ENCODE measurements at places on chromosomes 2 and 18.

- H3K36me3 ChIP-seq: peaks cover 1% of the 10 kb centered on the region
- peaks cover 38% of the 10 kb centered on the region for H3K4me1 ChIP-seq
- H3K4me3 ChIP-seq: no peak overlapping the region
- H3K27ac ChIP-seq: no peak overlapping the region
Observed at GRCh38 chr2:23414871-23415270, 29.9 kb downstream of the KLHL29 start.

DNA sequence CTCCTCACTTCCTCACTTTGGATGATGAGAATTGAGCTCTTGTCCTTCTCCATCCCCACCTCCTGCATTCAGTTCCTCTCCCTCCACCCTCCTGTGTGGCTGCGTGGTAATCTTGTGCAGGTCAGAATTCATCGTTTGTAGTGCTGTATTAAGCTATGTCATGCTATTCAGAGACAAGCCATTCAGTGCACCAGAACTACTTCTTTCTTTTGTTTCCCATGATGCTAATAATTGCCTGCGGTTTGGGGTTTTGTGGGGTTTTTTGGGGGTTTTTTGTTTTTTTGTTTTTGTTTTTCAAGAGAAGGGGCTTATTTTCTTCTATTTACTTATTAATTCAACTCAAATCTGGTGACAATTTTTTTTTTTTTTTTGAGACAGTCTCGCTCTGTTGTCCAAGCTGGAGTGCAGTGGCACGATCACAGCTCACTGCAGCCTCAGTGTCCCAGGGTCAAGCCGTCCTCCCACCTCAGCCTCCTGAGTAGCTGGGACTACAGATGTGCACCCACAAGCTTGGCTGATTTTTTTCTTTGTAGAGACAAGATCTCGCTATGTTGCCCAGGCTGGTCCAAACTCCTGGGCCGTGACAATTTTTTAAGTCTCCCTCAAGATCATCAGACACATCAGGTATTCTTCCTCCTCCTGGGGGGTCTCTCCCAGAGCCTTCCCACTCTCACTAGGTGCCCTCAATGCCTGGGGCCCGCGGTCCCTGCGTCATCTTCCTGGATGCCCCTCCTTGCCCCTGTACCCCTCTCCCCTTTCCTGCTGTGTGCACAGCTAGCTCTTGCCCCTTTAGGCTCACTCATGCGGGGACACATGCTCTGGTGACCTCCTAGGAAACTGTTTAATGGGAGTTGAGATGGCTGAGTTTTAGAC lies 37.8 kb downstream of the MAL start:
- H3K27ac ChIP-seq: no peak overlapping the region
- no peaks in the 10 kb centered on the region for H3K36me3 ChIP-seq
- H3K4me3 ChIP-seq: no peak overlapping the region
- H3K4me1 ChIP-seq: no peaks in the 10 kb centered on the region
- DNase-seq: no peak
- H3K27me3 ChIP-seq: no peaks in the 10 kb centered on the region

DNA sequence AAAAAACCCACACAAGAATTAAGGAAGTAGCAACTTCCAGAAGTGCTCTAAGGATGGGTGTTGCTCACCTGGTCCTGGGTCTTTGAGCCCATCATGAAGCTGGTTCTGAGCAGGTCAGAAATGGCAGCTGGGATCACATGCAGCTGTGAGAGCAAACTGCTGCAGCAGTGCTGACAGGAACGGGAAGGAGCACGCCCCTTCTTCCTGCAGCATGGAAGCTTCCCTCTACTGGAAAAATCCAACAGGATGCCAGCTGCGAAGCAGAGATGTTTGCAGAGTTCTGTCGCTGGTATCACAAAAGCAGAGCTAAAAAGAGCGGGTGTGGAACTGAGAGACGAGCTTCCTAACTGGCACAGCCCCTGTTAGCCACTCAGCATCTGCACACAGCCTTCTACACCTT lies 33.7 kb downstream of the EIF4E2 start:
- H3K36me3 ChIP-seq: no peaks in the 10 kb centered on the region
- no peak overlapping the region for H3K27ac ChIP-seq
- no peak overlapping the region for H3K4me3 ChIP-seq

DNA sequence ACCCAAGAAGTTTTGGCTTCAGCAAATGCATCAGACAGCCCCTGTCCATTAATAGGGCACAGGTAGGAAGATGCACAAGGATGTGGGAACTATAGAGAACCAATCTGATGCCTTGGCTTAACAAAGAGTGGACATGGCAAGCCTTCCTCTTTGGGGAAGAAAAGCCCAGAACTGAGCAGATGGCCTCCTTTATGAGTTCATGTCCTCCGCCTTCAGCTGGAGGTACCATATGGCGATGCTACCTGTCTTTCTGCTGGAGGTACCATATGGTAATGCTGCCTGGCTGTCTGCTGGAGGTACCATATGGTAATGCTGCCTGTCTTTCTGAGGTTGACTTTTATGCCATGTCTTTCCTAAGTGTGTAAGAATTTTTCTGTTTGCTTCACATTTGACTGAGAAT lies 6.0 kb downstream of the RETREG2 start:
- H3K27ac ChIP-seq: no peak overlapping the region
- peaks cover 12% of the 10 kb centered on the region for H3K36me3 ChIP-seq
- peaks cover 4% of the 10 kb centered on the region for H3K4me1 ChIP-seq

DNA sequence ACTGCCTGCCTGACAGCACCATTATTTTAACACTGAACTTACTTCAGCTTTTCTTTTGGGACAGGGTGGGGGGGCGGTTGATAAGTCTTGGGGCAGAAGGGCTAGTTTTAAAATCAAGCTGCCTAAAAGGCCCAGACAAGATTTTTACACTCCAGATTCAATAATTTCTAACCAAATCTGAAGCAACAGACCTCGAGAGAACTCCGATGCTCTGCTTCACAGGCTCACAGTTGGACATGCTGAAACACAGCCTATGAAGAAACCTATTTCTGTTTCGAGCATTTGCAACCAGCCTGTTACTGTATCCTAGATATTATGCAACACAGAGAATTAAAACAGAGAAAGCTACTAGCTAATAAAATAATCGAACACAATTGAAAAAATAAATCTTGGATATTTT lies 1.3 kb upstream of the MYT1L start:
- no peaks in the 10 kb centered on the region for H3K36me3 ChIP-seq
- H3K4me1 ChIP-seq: no peaks in the 10 kb centered on the region
- DNase-seq: no peak
- no peaks in the 10 kb centered on the region for H3K27me3 ChIP-seq

DNA sequence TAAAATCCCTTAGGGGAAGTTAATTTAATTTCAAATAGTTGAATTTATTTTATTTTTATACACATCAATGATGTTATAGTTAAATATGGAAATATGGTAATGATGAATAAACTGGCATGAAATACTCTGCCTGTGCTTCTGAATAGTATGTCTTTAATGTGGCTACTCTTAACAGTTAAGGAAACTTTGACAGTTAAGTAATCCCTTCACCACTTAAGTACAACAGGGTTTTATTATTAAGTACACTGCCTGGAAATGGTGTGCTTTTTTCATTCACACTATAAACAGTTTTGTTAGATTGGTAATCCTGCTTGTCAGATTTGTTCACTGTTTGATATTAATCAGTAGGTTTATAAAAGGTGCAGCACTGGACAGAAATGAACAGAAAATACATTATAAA lies 412.0 kb upstream of the ZEB2 start:
- H3K4me1 ChIP-seq: no peaks in the 10 kb centered on the region
- no peaks in the 10 kb centered on the region for H3K36me3 ChIP-seq
- no peak for DNase-seq
- H3K4me3 ChIP-seq: no peak overlapping the region

DNA sequence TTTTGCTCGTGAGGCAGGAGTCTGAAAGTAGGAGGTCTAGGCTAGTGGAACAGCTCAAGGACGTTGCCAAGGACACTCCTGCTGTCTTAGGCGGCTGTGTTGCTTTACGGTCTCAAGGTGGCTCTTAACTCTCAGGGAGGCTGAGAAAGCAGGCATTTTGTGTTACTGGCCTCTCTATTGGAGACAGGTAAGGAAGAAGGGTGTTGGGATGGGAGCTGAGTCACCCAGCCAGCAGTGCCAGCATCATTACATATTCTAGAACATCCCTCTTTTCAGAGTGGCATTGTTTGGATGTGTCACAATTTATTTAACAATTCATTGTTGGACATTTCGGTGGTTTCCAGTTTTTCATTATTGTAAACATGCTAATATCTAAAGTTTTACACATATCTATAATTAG lies 30.8 kb upstream of the TMEM214 start:
- H3K36me3 ChIP-seq: no peaks in the 10 kb centered on the region
- H3K4me1 ChIP-seq: no peaks in the 10 kb centered on the region
- H3K4me3 ChIP-seq: no peak overlapping the region
- DNase-seq: no peak

- H3K27me3 ChIP-seq: no peaks in the 10 kb centered on the region
- no peak overlapping the region for H3K4me3 ChIP-seq
- no peaks in the 10 kb centered on the region for H3K36me3 ChIP-seq
- H3K27ac ChIP-seq: no peak overlapping the region
- no peak for DNase-seq
Observed at GRCh38 chr2:163652751-163653150, 83.1 kb downstream of the FIGN start.

- no peak for DNase-seq
- H3K27ac ChIP-seq: no peak overlapping the region
- H3K36me3 ChIP-seq: no peaks in the 10 kb centered on the region
- no peaks in the 10 kb centered on the region for H3K27me3 ChIP-seq
- H3K4me3 ChIP-seq: no peak overlapping the region
- H3K4me1 ChIP-seq: no peaks in the 10 kb centered on the region
Observed at GRCh38 chr2:16725549-16725948, 59.9 kb upstream of the CYRIA start.

GRCh38 chr2:194345347-194345746 lies 1311.7 kb upstream of the SLC39A10 start:
- H3K27ac ChIP-seq: no peak overlapping the region
- no peaks in the 10 kb centered on the region for H3K36me3 ChIP-seq
- H3K27me3 ChIP-seq: no peaks in the 10 kb centered on the region

DNA sequence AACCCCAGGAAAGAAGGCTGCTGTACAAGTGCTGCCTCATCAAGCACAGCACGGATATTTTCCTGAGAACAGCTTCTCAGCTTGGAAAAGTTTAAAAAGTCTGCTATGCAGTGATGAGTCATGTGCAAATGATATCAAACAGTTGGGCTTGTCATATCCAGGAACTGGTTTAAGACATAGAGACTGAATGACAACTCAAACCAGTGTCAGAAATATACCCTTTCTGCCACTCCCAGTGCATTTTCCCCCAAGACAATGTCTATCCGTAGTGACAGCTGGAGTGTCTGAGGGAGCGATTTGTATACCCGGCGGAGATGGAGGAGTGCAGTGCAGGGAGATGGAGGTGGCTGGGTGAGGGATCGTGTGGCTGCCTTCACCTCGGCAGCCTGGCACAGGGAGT lies 28.2 kb downstream of the SOX11 start:
- H3K27ac ChIP-seq: no peak overlapping the region
- peak; percentile 72 for DNase-seq
- H3K4me1 ChIP-seq: no peaks in the 10 kb centered on the region
- H3K4me3 ChIP-seq: no peak overlapping the region

- H3K4me3 ChIP-seq: no peak overlapping the region
- no peak overlapping the region for H3K27ac ChIP-seq
- H3K27me3 ChIP-seq: no peaks in the 10 kb centered on the region
- no peak for DNase-seq
- no peaks in the 10 kb centered on the region for H3K4me1 ChIP-seq
Observed at GRCh38 chr2:217489145-217489960, 513.4 kb downstream of the TNS1 start.

GRCh38 chr18:13382366-13382953 lies 163.9 kb downstream of the LDLRAD4 start:
- no peaks in the 10 kb centered on the region for H3K27me3 ChIP-seq
- peak overlapping the region; percentile 27 for H3K27ac ChIP-seq
- H3K4me3 ChIP-seq: peak overlapping the region; percentile 6
- no peaks in the 10 kb centered on the region for H3K36me3 ChIP-seq
- H3K4me1 ChIP-seq: no peaks in the 10 kb centered on the region
- DNase-seq: peak; percentile 30

GRCh38 chr2:175964195-175964594 lies 37.9 kb downstream of the LNPK start:
- no peak overlapping the region for H3K4me3 ChIP-seq
- H3K27ac ChIP-seq: no peak overlapping the region
- no peak for DNase-seq
- H3K36me3 ChIP-seq: no peaks in the 10 kb centered on the region

- no peaks in the 10 kb centered on the region for H3K36me3 ChIP-seq
- H3K27ac ChIP-seq: no peak overlapping the region
- peak; percentile 56 for DNase-seq
- peaks cover 2% of the 10 kb centered on the region for H3K27me3 ChIP-seq
- no peaks in the 10 kb centered on the region for H3K4me1 ChIP-seq
Observed at GRCh38 chr2:37894601-37895000, 30.5 kb upstream of the RMDN2 start.

DNA sequence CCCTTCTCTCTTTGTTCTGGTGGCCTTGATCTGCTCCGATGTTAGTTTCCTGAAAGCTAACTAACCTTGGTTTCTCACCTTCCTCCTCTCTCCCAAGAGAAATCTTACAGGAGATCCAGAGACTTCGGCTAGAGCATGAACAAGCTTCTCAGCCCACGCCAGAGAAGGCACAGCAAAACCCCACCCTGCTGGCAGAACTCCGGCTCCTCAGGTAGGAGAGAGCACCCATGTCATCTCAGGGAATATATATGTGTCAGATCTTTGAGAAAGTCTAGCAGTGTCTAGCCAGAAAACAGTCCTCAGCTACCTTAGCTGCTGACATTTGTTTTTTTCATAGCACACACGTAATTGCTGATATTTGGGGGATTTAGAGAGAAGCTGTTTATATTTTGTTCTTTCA lies 148.1 kb downstream of the DTNA start:
- no peaks in the 10 kb centered on the region for H3K27me3 ChIP-seq
- no peak overlapping the region for H3K27ac ChIP-seq
- no peak overlapping the region for H3K4me3 ChIP-seq

DNA sequence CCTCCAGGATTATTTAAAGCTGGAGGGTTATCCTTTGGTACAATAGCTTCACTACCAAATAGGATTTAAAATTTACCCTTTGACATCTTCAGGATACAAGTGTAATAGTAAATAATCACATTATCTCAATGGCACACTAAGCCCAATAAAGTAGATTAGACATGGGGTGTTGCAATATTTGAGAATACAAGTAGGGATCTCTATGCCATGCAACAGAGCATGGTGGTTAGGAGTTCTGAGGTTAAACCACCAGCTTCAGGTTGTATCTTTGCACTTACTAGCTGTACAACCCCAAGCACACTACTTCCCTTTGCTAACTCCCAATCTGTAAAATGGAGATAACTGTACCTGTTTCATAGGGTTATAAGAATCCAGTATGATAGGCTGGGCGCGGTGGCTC lies 6.2 kb downstream of the MBD2 start:
- no peaks in the 10 kb centered on the region for H3K4me1 ChIP-seq
- no peaks in the 10 kb centered on the region for H3K27me3 ChIP-seq
- H3K36me3 ChIP-seq: no peaks in the 10 kb centered on the region
- no peak overlapping the region for H3K4me3 ChIP-seq
